Stimulated activated CD4-positive, alpha-beta T cell treated with anti-CD3 and anti-CD28 coated beads, Interleukin-2, amount 100 ng/mL, for 4 hours (primary cell): ENCODE measurements at places on chromosomes 2 and 18.

DNA sequence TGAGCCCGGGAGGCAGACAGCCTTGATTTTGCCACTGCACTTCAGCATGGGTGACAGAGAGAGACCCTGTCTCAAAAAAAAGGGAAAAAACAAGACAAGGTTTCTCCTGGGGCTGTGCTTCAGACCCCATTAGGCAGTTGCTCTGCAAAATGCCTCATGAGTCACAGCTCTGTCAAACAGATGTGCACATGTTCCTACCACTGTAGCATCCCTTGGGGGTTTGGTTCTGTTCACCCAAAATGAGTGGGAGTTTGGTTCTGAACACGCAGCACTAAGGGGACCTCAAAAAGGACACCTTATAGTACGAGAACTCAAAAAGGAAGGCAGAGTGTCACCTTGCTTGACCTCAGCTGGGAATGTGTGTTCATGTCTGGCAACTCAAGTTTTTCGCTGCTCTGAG is 134.9 kb downstream of the RPIA start:
- DNase-seq, result no peak

GRCh38 chr2:96541398-96542152 is 5.0 kb downstream of the ARID5A start:
- DNase-seq, result no peak

DNA sequence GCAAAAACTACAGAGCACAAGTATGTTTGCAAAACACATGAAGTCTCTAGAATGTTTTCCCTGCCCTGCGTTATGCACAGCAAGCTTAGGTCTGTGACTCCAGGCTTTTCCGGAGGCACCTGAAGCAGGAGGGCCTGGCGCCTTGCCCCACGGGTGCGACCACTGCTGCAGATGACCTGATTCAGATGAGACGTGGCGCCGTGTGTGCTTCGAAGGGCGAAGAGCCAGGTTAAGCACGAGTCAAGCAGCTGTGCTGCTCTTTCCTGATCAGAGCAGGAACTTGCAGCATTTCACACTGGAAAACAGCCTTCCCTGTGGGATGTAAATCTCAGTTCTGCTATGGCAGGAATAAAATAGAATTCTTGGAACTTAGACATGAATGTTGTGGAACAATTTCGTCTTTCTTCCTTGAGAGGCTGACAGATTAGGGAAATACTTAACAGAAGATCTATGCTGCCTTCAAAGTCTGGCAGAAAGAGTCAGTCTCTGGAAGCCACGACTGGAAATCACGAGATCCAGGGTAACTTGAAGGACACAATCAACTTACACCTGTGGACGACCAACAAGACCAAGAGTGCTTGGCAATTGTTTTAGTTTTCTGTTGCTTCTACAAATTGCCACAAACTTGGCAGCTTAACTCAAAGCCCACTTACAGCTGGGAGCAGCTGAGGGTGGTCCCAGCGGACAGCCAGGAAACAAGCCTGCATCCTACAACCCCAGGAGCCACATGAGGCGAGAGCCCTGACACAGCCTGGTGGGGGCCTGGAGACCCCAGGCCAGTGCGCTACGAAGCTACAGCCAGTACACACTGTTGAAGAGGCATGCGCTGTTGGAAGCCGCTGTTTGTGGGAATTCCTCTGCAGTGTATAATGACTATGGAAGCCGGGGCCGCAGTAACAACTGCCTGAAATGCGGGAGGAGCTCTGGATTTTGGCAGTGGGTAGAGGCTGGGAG is 42.9 kb downstream of the EIPR1 start:
- DNase-seq, result no peak

DNA sequence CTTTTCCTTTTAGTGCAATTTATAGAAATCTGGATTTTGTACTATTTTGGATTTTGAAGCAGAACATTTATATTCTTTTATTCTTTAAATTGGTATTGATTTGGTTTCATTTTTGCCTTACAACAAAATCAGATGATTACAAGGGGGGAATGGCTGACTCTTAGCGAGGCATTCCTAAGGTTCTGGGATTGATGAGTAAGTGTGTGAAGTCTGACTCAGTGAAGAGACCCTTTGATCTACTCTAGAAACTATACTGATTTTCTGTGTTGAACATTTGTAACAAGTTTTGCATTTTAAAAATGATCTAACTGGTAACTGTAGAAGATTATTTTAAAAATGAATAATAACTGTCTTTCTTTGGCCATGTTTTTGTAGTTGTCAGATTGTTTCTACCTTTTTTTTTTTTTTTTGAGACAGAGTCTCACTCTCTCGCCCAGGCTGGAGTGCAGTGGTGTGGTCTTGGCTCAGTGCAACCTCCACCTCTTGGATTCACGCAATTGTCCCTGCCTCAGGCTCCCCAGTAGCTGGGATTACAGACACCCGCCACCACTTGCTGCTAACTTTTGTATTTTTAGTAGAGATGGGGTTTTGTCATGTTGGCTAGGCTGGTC is 48.7 kb downstream of the TTC39C start:
- DNase-seq, result peak; percentile 27

DNA sequence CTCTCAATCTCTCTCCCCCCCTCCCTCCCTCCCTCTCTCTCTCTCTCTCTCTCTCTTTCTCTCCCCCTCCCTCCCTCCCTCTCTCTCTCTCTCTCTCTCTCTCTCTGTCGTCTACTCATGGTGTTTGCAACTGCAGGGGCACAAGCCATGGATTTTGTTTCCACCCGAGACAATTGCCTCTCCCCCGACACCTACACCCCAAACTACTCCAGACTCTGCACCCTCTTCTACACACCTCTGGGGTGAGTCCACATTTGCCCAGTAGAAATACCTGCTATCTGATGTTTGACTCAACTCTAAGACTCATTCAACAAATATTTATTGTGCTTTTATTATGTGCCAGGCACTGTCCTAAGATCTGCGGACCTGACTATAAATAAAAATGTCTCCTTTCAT is 93.7 kb downstream of the TMEM17 start:
- no peak for DNase-seq
